ENCODE measurements at places on chromosomes 1 and 21. TPM values are rescaled to one million over a fixed set of nuclear protein-coding genes. Genes with fewer than 3 reads are reported as not detected.

Gene GPR161
- 27.5 TPM for polyA plus RNA-seq

Gene C1orf94
- polyA plus RNA-seq: not detected

Gene GPR157
- 13.9 TPM for polyA plus RNA-seq

DNA sequence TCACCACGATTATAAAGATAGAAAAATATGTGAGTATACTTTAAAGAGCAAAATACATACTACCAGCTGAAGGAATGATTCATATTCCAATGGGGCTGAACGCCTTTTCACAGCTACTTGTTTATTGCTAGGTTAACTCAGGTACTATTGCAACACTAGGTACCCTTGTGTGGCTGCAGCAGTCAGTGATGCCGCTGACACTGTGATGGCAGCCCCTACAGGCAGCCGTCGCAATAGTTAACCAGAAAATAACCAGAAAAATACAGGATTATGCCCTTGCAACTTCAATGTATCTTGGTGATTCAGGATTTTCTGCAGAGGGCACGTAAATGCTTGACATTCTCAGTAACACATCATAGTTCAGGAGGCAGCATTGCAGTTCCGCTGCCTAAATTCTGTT lies 1.6 kb upstream of the MARK1 start:
- DNase-seq: no peak

DNA sequence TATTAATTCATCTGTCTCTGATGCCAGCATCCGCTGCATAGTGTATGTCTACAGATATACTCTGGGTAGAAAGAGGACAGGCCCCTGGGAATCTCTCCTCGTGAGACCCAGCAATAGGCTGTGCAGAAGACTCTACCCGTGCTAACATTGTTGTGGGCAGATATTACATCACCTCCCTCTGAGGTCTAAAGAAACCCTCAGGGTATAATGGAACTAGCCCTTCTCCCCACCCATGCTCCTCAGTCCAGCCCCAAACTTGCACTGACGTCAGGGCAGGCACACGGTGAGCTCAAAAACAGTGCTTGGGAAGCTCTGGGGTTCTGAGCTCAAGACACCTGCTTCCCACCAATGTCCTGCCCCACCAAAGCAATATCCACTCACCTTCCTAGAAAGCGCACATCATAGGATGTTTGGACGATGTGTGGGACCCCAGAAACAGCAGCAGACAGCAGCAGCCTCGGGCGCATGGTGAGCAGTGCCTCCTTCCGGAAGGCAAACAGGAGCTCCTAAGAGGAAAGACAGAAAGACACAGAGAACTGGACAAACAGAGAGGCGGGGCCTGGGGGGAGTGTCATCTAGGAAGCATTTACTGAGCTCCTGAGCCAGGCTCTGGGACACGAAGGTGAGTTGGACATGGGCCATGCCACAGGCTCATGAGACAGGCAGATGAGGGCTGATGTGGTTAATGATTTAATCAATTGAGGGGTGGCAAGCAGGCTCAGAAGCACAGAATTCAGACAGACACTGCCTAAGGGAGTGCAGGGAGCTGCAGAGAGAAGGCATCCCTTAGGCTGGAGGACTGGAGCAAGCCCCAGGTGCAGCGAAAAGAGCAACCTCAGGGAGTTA lies 4.8 kb downstream of the OVGP1 start:
- DNase-seq: no peak

Gene SMIM1
- polyA plus RNA-seq: 4.6 TPM

Gene CFHR4
- 0.30 TPM for polyA plus RNA-seq

Gene ST6GALNAC3
- 41.8 TPM for polyA plus RNA-seq

DNA sequence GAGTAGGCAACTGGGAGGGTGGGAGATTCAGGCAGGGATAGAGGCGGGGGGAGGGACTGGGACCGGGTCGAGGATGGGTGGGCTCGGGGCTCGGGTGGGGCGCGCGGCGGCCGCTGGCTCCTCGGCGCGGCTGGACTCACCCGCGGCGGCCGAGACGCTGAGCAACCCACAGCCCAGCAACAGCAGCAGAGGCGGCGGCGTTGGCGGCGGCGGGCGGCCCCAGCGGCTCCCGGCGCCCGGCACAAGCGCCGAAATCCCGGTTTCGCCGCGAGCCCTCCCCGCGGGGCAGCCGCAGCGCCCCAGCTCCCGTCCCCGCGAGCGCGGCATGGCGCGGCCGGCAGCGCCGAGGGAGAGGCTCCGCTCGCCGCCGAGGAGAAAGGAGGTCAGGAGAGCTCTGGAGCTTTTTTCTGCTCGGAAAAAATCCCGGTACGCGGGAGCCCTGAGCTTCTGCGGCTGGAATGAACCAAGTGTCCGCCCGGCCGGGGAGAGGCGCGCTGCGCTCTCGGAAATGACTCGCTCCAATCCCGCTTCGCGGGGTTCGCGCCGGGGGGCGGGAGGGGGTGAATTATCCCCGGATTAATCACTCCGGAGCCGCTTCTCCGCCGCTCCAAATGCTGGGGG lies at the start of gene CSMD2:
TSS of gene CSMD2 (minus strand) at position 460 of the 621 bp plus-strand sequence. CDS start at position 327, 133 bp downstream.
- DNase-seq: no peak

- no peak for DNase-seq
Observed at GRCh38 chr1:192967211-192967877, 91.8 kb downstream of the UCHL5 start.
